ENCODE measurements at places on chromosomes 11 and 22. TPM values are rescaled to one million over a fixed set of nuclear protein-coding genes. Genes with fewer than 3 reads are reported as not detected.

- DNase-seq = no peak
These were observed 98.5 kb upstream of the RRM1 start for GRCh38 chr11:3995949-3996554.

The SMTN gene
- total RNA-seq = 511 TPM

DNA sequence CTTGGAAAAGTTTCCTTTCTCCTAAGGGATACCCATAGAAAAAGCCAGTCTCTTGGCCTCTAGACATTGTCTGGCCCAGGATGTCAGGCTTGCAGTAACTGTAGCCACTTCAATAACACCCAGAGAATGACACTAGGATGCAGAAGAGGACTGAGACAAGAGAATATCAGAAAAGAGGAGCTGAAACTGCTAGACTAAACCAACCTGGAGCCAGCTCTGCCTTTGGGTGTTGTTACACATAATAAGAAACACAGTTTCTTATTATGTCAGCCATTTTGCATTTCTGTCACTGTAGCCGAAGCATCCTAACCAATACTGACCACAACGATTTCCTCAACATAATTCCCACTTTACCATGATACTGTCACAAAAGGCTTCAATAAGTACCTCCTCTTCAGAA is 72.2 kb upstream of the RCN1 start:
- no peak for DNase-seq

The PRR33 gene
- total RNA-seq = 0.14 TPM

DNA sequence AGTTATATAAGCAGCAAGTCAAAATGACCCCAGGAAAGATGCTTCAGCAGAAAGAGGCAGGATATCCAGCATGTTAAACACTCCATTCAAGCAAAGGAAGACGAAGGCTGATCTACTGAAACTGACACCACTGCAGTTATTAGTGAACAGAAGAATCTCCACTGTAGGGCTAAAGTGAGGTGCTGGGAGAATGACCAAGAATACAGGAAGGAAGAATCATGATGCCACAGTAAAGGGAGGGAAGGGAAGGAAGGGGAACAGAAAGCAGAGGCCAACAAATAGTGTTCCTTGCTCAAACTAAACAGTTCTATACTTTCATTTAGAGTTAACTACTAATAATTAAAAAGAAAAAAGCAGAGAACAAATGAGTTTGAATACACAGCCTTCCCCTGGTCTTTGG is 92.5 kb downstream of the SIK3 start:
- DNase-seq = no peak

The C11orf97 gene
- not detected for total RNA-seq

DNA sequence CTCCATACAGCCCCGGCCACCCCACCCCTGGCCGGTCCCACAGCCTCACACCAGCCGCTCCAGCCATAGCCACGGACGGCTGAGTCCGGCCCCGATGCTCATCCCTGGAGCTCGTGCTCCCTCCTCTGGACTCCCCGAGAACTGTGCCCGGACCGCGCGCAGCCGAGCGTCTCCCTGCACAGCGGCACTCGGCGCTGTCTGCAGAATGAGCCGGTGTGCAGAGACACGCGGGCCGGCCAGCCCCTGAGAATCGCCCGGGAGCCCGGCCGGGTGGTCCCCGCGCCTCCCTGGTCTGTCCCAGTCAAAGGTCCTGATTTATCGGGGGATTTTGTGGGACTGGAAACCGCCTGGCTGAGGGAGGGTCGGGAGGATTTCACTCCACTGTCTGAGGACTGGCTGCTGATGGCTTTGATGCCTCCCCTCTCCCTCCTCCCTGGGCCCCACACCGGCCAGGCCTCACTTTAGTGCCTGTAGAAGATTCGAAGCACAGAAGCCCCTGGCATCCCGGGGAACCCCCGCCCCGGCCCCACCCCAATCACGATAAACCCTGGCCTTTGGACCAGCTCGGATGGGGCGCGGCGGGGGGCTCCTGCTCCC is 102.7 kb downstream of the BRD1 start:
- DNase-seq = peak; percentile 89

GRCh38 chr11:120471994-120472393 is 39.6 kb upstream of the GRIK4 start:
- DNase-seq = no peak

The CDHR5 gene
- 0.10 TPM for total RNA-seq

DNA sequence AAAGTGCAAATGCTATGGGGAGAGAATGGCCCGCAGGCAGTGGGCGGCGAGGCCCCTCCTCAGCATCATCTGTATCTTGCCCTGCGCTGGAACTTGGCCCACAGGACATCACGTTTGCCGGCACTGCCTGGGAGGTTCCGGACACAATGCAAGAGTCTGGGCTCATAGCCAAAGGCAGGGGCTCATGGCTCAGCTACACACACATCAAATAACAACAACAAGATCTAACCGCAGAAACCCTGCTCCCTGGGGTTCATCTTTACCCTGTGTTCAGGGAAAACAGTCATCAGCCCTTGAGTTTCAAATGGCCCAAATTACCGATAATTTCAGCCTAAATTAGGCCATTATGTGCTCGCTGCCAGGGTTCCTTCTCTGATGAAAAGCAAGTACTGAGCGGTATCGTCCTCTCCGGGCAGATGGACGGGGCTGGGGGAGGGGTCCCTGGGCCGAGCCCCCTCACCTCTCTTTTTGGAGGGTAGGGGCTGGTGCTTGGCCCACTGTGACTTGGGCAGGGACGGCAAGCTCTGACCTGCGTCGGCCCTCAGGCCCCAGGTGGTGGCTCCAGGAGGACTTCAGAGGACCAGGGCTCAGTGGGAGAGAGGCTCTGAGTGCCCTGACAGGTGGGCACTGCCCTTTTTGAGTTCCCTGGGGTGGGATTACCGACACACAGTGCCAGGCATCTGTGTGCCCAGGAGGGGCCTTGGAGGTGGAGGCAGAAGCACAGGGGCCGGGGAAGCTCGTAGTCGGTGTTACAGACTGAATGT is 25.0 kb upstream of the GAL start:
- peak; percentile 91 for DNase-seq

DNA sequence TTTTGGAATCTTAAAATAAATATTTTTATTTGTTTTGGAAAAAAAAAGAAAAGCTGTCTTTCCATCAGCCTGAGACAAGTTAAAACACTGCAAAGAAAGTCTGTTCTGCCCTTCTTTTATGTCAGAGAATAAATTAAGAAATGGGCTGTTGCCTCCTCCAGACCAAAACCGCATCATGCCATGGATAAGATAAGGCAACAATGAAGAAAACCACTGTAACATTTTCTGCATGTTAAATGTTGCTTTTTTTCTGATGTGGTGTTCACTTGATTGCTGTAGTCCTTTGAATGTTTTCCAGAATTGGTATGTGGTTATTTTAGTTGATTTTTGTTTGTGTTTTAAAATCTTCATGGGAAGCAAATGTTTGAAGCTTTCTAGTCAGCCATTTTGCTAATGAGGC is 319.2 kb upstream of the CNTN5 start:
- no peak for DNase-seq

The LRP4 gene
- total RNA-seq = 9.1 TPM

DNA sequence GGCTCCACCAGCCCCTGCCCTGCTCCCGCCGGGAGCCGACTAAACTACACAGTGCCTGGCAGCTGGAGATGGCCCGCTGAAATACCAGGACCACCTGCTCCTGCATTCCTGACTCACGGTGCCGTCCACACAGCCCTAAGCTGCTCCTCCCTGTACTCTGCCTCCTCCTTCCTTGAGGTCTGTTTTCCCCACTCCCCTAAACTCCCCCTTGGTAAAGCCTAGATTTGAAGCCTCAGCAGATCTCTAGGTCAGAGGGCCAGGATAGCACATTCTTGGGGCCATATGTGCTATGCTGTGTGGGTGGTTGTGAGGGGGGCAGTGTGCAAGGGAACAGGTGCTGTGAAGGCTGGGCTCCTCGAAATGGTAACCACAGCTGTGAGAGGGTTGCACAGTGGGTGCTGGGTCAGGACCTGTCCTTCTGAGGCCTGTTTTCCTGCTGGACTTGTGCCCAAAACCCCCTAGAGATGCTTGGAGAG is 9.7 kb downstream of the LRFN4 start:
- no peak for DNase-seq

The HPX gene
- 1.7 TPM for total RNA-seq

The CLTCL1 gene
- total RNA-seq = 6.6 TPM

DNA sequence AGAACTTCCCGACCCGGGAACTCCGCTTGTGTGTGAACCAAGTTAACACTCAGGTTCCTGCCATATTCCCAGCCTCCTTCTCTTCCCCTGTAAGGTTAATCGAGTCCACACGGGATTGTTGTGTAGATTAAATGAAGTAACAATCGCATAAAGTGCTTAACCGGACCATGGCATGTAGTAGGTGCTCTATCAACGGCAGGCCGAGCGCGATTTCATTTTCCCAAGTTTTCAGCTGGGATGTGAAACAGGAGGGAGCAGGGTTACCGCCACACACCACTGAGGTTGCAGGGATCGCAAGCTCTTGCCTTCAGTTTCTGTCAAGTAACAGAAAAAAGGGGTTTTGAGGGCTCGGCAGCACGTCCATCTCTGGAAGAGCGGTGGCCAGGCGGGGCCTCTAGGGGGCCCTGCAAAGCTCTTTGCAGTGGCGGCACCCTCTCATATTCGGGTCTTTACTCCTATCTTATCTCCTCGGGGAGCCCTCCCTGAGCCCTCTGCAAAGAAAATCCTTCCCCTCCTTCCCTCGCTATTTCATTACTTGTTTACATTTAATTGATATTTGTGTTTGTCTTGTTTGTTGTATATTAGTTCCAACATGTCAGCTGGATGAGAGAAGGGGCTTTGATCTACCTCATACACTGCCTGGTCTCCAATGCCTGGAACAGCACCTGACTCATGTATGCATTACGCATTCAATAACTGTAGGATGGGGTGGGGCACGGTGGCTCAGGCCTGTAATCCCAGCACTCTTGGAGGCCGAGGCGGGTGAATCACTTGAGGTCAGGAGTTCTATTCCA is 816 bp upstream of the PLEKHA7 start:
- no peak for DNase-seq

- DNase-seq = no peak
These were observed 479.4 kb downstream of the JRKL start for GRCh38 chr11:96869207-96869606.

The NUP98 gene
- total RNA-seq = 51.6 TPM

DNA sequence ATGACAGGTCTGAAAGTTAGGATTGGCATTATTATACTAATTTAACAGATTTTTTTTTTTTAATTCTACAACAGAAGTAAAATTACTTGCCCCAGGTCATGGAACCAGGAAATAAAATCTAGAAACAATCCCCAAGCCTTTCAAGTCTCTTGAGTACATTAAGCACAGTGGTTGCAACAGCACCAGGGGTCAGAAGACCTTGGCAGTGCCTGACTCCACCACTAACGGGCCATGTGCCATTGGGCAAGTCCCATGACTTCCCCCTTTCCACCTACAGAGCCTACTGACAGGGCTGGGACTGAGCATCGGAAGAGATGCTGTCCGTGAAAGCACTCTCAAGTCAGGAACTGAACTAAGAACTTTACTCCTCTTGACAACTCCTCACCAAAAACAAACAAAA is 98.6 kb upstream of the AKIP1 start:
- peak; percentile 85 for DNase-seq

The IFITM5 gene
- total RNA-seq = not detected

GRCh38 chr22:22692707-22693530 is 48.5 kb downstream of the GGTLC2 start:
- DNase-seq = no peak

The CEP126 gene
- 9.5 TPM for total RNA-seq

- no peak for DNase-seq
These were observed 1.3 kb upstream of the GDPD4 start for GRCh38 chr11:77302752-77303151.

DNA sequence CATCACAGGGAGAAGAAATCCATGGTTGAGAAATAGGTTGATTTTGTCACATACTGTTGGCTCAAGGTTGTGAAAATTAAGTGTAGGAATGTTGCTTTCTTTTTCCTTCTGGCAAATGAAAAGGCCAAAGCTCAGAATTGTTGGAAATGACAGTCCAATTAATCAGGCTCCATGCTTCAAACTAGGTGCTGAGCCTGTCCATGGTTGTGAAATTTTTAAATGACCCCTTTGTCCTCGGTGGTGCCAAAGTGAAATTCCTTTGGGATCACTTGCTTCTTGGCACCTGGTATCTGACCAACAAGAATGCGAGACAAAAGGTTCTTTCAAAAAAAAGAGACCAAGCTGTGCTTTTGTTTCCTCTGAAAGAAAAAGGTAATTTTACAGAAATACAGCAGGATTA is 451.9 kb downstream of the ETS1 start:
- no peak for DNase-seq

GRCh38 chr11:104844451-104844850 is 53.8 kb downstream of the CASP12 start:
- DNase-seq = no peak

The TMEM132A gene
- total RNA-seq = 7.7 TPM

The PATE3 gene
- not detected for total RNA-seq

- no peak for DNase-seq
These were observed 215.0 kb downstream of the ST3GAL4 start for GRCh38 chr11:126570489-126570888.

DNA sequence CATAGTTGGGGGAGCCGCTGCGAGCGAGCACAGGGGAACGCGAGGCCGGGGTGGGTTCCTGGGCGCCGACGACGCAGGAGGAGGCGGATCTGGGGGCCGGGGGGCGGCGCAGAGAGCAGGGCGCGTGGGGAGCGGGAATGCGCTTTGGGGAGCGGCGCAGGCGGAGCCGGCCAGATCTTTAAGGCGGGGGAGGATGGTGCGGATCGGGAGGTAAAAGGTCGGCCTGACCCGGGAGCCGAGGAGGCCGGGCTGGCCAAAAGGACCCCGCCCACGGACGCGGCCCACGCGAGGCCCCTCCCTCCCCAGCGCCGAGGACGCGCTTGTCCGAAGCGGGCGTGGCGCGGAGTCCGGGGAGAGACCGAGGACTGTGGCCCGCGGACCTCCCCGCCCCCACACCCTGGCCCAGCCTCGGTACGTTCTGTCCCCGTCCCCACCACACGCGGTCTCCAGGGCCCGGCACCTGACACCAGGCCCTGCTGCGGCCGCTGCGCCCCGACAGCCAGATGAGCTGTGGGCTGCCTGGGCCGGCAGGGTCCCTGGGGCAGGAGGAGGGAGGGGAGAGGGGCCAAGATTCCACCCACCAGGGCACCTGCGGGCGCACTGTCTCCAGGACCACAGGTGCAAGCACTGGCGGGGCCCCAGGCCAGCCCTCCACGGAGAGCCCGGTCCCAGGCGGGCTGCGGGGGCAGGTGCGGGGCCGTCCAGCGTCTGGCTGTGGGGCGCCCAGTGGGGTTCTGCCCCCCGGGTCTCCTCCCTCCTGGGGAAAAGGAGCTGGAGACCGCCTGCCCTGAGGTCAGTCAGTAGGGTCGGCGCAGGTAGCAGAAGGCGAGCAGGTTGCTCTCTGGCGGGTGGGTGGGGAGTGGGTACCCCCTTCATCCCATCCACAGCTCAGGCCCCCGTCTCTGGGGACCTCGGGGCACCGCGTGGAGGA is 10.9 kb downstream of the PIM3 start:
- DNase-seq = peak; percentile 95

Measured in posterior vena cava (tissue), 2 donors.